NCI-H1417 (cell line): ENCODE measurements at places on chromosomes 5 and 9.

GRCh38 chr5:172403189-172403796 is 51.0 kb downstream of the SH3PXD2B start:
- DNase-seq, result no peak

GRCh38 chr5:41795125-41795524 is 75.1 kb downstream of the OXCT1 start:
- no peak for DNase-seq

DNA sequence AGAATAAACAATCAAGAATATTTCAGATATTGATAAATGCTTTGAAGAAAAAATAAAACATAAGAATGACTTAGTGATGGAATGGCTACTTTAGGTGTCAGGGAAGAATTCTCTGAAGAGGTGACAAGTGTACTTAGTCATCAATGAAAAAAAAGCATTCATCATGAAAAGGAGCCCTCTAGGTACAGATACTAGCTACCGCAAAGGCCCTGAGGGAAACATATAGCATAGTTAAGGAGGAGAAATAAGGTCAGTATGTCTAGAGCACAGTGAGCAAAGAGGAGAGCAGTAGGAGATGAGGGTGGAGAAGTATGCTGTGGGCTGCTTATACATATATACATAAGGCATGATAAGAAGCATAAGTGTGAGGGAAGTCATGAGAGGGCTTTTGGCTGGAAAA is 41.8 kb downstream of the CSF2 start:
- DNase-seq, result no peak

- DNase-seq, result no peak
Observed at GRCh38 chr9:14207352-14207995, 106.5 kb downstream of the NFIB start.

- DNase-seq, result no peak
Observed at GRCh38 chr9:135214054-135214640, 126.7 kb downstream of the OLFM1 start.

DNA sequence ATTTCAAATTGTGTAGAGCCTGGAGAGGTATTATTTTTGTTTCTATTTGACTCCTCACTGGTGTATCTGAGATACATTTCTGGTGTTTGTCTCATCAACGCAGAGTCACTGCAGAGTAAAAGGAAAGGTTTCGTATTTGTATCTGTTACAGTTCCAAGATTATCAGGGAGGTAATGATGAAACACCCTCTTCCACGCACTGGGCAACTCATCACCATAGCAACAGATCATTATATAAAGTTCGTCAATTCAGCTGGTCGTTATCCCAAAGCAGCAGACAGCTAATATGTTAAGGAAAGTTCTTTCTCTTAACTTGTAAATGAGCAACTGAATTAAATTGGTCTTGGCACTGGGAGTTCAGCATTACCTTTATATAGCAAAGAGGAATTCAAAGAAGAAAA is 513.5 kb downstream of the MTRR start:
- DNase-seq, result peak; percentile 27

DNA sequence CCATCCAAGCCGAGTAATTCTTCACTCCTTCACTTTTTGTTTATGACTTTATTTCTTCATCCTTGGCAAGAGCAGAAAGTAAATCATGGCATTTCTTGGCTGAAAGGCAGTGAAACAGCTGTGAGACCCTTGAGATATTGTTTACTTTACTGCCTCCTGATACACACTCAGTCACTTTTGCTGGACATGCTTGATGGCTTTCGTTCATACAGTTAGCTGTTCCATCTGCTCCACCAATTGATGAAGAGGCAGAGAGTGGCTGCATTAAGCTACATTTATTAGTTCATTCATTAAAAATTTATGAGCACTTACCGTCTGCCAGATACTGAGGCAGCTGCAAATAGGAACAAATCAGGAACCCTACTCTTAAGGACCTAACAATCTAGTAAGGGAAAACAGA is 184.4 kb upstream of the OR13F1 start:
- DNase-seq, result peak; percentile 61

DNA sequence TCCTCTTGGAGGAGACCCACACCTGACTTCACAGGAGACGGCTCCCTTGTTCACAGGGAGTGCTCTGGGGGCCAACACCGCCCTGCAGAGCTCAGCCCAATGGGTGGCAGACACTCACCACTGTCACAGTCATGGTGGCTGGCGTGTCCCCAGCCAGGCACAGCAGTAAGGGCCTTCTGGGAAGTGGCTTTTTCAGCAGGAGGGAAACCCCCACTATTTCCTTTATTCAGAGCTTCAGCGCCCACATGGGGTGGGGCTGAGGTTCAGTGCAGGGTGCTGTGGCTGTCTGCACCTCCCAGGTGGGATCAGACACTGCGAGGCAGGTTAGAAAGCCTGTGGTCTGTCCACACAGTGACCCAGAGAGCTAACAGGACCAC is 3.6 kb upstream of the SNAPC4 start:
- DNase-seq, result no peak

GRCh38 chr5:170278611-170279458 is 18.7 kb downstream of the LCP2 start:
- DNase-seq, result no peak

GRCh38 chr5:177478711-177479646 is 5.5 kb upstream of the DBN1 start:
- DNase-seq, result no peak

DNA sequence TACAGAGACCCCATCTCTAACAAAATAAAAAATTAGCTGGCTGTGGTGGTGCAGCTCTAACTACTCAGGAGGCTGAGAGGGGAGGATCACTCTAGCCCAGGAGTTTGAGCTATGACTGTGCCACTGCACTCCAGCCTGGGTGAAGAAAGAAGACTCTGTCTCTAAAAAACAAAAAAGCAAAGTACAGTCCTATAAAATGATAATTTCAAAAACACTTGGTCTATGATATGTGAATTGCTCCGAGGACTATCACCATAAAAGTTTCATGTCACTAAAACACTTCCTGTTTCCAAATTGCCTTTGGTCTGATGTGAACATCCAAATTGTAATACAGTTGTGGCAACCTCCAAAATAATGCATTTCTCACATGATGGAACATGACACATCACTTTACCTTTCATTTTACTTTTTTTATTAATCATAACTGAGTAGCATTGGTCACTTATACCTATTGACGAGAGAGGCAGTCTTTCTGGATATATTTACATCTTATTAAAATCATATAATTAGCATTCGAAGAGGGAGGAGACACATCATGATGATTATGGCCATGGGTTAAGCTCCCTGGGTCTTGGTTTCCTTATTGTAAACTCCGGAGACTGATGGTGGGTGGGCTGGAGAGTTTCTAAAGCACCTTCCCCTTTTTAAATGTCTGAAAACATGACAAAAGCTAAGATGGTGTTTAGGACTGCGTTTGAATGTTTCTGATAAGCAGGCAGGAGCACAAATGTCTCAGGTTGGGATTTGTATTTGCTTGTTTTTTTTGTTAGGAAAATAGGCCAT is 25.8 kb upstream of the CD180 start:
- DNase-seq, result no peak

DNA sequence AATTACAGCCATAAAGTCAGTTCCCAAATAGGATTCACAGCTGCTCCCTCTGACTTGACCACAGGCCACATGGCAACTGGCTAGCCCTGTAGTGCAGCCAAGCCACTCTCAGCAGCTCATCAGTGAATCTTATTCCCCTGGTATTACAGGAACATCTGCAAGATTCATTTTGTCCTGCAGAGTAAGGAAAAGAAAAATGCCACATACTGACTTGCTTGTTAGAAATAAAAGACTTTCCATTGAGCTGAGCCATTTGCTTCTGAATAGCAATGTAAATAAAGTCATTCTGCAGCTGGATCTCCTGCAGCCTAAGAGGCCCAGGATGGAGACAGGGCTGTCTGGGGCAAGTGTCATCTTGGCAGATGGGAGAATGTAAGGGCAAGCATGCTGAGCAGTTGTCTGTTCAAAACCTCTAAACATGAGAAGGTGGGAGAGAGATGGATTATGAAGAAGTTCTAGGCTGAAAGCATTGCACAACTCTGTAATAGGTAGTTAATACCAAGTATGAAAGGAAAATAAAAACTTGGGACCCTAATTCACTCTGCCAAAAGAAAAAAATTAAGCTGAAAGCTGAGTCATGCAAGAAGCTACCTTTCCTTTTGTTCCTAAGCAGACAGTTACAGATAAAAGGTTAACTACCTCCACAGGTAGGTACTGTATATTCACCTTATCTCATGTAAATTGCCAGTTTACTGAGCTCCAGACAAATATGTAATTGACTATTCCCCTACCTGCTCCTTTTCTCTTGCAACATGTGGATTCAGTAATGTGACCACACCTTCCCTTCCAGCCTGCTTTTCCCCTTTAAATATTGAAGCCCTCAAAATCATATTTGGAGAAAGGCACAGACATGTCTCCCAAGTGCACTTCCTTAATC is 244.4 kb upstream of the RAI14 start:
- DNase-seq, result peak; percentile 39

- no peak for DNase-seq
Observed at GRCh38 chr9:80644044-80644443, 1045.3 kb downstream of the TLE1 start.

GRCh38 chr9:126546036-126546435 is 67.7 kb upstream of the LMX1B start:
- no peak for DNase-seq

- DNase-seq, result no peak
Observed at GRCh38 chr5:24591426-24591825, 53.4 kb downstream of the CDH10 start.

DNA sequence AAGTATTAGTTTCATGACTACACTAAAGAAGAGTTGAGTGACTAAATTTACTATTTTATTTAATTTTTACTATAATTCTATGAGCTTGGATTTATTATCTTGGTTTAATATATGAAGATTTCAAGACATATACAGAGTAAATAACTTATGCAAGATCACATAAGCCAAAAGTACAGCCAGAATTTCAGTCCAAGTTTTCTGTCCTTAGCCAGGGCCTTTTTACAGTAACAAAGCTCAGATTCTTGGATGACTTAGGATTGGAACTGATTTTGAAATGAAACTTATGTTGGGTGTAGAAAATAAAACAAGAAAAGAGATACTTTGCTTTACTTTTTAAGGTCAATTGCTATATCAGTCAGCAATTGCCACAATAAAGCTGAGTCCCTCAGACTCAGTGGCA is 170.3 kb downstream of the MARCHF11 start:
- DNase-seq, result no peak

- DNase-seq, result peak; percentile 43
Observed at GRCh38 chr5:66597183-66597757, 1.1 kb downstream of the MAST4 start.

- no peak for DNase-seq
Observed at GRCh38 chr5:22496666-22497065, 356.5 kb downstream of the CDH12 start.

DNA sequence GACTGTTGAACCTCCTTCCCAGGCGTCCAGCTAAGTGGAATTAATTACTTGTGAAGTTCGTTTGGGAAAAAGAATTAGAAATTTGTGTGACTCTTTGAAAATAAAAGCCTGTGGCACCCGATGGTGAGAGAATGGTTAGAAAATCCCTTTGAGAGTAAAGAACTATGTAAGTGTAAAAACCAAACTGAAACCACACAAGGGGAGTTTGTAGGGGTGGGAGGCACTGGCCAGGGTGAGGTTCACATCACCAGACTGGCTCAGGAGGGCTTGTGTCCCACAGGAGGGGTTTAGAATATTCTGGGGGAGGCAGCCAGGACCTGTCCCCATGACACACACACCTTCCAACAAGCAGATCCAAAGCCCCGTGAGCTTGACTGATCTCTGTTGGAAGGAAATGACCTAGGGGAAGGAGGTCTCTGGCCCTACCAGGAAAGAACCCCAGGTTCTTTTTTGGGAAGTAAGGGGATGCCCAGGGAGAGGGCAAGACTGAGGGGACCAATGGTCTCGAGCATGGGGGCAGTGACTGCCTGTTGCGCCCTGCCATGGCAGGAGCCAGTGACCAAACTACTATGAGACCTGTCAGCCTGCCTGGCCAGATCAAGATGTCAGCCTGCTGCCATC is 4.3 kb downstream of the SPATA24 start:
- no peak for DNase-seq

- no peak for DNase-seq
Observed at GRCh38 chr9:74431467-74431866, 65.7 kb upstream of the RORB start.

GRCh38 chr5:121719255-121719654 is 132.4 kb upstream of the FTMT start:
- DNase-seq, result no peak

DNA sequence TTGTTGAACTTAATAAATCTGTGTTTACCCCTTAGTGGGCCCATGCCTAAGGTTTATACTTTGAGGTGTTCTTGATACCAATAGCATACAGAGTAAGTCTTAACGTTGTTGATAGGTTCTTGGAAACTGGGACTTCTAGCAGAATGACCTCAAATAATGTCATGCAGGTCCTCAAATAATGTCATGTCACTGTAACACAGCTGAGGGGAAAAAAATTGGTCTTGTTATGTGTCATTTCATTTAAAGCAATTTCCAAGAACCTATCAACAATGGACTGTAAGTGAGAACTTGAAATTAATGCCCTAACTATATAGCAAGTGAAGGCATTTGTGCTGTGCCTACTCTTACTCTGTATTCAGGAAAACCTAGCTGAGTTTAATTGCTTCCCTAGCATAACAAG is 7.2 kb downstream of the DNAJA1 start:
- DNase-seq, result no peak

DNA sequence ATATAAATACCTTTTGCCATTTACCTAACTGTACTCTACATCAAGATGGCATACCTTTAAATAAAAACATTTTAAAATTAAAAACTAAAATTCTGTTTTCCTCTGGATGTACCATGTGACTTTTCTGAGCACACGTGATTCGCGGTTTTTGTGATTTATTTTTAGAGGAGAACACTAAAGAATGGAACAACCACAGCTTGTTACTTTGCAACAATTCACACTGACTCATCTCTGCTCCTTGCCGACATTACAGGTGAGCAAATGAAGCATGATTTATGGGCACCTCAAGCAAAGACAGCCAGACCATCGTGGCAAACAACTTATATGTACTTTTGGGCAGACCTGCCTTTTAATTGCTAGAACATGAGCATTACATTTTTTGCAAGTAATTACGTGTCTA is 61.3 kb downstream of the GDA start:
- peak; percentile 49 for DNase-seq

DNA sequence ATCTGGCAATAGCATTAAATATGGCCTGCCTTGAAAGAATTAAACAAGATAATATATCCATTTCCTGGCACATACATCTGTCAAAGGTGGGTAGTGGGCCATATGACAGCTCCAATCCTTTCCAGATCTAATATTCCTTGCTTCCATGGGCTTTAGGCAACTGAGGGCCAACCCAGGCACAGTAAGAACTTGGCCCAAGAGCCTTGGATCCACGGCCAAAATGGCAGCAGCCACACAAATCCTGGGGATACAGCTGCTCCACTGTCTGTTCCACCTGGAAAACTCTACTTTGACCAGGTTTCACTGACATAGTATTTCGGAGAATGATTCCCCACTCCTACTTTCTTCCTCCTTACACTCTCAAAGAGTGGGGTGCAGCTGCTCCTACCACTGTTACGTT is 13.3 kb downstream of the HAVCR1 start:
- no peak for DNase-seq

DNA sequence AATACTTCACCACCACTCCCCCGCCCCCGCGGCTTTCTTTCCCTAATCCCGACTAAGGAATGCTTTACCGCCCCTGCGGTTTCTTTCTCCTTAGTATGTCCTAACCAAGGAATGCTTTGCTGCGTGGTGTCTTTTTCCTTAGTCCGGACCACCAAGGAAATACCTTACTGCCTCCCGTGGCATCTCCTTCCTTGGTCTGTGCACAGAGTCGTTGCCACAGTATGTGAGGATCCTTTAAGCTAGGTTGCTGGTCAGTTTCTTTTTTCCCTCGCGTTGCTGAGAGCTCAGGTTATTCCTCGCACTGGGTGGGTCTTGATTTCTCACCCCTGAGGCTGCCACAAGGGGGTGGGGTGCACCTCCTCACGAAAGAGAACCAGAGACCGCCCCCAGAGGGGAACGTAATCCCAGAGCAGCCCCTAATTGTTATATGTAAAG is 309.4 kb downstream of the NR3C1 start:
- DNase-seq, result no peak
